Activated CD4-positive, alpha-beta T cell treated with anti-CD3 and anti-CD28 coated beads, Interleukin-2, amount 50 U/mL, for 4 hours (primary cell): ENCODE measurements at places on chromosomes 11 and 22.

GRCh38 chr11:7759010-7759409 is 37.7 kb downstream of the OR5P2 start:
- DNase-seq = no peak

GRCh38 chr11:78706551-78706950 is 131.9 kb upstream of the NARS2 start:
- no peak for DNase-seq

DNA sequence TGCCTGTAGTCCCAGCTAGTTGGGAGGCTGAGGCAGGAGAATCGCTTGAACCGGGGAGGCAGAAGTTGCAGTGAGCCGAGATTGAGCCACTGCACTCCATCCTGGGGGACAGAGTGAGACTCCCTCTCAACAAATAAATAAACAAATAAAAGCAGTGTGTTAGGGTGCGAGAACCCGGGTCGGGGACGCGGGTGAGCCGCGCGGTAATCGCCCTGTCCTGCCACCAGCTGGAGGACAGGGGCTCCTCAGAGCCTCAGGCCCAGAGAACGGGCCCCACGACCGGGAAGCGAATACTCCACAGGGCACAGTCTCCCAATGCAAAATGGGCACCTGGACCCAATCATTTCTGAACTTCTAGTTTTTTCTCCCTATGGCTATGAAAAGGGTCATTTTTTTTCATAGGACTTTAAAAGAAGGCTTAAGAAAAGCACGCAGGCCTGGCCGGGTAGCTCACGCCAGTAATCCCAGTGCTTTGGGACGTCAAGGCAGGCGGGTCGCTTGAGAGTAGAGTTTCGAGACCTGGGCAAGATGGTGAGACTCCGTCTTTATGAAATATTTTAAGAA is 744 bp upstream of the MCM5 start:
- DNase-seq = no peak

DNA sequence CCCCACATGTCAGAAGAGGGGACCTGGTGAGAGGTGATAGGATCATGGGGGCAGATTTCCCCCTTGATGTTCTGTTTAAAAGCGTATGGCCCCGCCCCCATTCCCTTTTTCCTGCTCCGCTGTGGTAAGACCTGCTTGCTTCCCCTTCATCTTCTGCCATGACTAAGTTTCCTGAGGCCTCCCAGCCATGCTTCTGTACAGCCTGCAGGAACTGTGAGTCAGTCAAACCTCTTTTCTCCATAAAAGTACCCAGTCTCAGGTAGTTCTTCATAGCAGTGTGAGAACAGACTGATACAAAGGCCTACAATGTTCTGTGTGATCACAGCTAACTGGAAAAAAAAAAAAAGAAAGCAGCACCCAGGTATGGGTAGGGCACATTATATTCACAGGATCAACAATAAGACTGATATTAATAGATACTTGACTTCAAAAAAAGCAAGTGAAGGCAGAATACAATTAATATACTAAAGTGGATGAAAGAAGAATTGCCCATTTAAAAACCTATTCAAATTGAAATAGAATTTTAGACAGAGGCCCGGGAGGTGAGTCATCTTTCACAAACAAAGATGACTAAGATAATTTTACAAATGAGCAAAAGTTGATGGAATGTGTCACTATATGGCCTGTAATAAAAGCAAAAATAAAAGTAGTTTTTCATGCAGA is 1.7 kb upstream of the OR52K1 start:
- DNase-seq = no peak

GRCh38 chr11:93738647-93739081 is 2.6 kb downstream of the TAF1D start:
- no peak for DNase-seq

- DNase-seq = no peak
Observed at GRCh38 chr11:130638033-130638432, 189.6 kb downstream of the ADAMTS15 start.

GRCh38 chr22:29713156-29713727 is 6.6 kb upstream of the CABP7 start:
- DNase-seq = no peak

DNA sequence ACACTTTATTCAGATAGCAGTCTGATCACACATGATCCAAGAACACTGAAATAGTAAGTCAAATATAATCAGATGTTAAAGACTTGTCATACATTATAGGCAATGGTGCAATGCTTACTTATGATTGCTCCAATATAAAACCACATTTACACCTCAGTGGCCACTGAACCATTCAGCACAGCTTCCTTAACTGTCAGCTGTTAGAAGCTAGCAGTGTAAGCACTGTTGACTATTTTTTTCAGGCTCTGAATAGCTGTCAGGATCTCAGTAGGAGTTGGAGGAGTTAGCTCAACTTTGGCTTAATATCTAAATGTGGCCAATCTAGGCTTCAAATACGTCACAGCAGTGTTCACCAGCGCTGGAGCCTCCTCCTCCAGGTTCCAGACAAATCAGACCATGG is 36.6 kb downstream of the METTL15 start:
- no peak for DNase-seq

GRCh38 chr22:46363611-46364321 is 28.3 kb downstream of the TRMU start:
- no peak for DNase-seq
